ENCODE measurements at places on chromosomes 3 and 15.

DNA sequence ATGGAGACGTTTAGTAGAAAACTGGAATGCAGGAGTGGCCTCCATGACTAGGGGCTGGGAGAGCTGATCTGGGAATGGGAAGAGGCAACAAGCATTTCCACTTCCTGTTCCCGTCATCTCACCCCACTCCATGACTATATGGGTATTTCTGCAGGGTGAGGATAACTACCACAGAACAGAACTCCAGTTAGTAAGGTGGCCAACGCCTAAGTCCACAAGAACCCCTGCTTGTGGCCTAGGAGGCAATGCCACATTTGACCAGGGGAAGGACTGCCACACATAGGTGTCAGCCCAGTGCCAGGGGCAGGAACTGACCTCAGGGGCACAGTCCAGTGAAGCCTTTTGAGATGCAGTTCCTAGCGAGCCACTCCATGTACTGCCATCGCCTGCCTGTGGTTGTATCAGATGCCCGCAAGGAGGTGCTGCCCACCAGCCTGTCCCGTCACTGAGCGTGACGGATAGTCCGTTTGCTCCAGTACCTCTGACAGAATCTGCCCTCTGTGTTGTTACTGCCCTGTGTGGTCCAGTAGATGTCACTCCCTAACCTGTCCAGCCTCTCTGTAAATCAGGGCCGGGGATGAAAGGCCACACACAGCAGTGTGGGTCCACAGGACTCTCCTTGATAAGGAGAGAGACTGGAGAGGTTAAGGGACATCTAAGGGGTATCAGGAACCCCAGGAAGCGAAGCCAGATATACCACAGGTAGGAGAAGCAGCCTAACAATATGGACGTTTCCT is 3.5 kb upstream of the MTFMT start:
- peak; percentile 62 for DNase-seq

GRCh38 chr3:40452562-40452875 is 4.6 kb upstream of the RPL14 start:
- DNase-seq: no peak

DNA sequence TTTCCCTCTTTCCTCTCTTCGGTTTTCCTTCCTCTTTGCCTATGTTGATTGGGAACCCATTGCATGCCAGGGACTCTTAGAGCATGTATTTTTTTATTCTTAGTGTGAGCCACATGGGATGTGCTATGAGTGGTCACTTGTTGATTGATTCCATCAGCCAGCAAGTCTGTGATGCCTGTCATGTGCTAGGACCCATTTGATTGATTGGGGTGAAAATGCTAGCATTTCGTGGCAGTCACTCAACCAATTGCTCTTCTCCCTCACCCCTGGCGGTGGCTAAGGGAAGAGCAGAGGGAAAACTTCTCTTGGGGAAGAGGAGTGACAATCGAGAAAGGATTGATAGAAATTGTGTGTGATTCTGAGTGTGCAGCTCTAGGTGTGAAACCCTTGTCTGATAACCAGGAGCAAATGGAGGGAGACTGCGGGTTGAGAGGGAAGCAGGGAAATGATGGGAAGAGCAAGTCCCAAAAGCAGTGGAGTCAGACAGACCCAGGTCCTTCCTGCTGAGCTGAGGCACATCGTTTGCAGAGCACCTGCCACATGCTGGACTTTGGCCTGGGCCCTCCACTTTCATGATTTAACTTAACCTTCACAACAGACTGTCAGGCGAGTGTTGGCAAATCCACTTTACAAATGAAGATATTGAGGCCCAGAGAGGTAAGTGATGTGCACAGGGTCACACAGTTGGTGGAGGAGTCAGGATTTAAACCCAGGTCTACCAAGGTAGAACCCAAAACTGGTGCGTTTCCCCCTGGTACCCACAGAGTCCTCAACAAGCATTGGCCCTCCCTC is 40.0 kb downstream of the SLC6A11 start:
- DNase-seq: no peak

- DNase-seq: no peak
Measured at GRCh38 chr3:55118451-55118850, 190.6 kb upstream of the LRTM1 start.

- DNase-seq: no peak
Measured at GRCh38 chr3:61157414-61157813, 93.8 kb downstream of the FHIT start.

GRCh38 chr3:188491276-188491687 is 337.3 kb downstream of the LPP start:
- no peak for DNase-seq

Measured in stimulated activated CD8-positive, alpha-beta memory T cell treated with anti-CD3 and anti-CD28 coated beads, Interleukin-4, amount 100 ng/mL, for 48 hours (primary cell).